ENCODE measurements at places on chromosomes 2 and 18. TPM values are rescaled to one million over a fixed set of nuclear protein-coding genes. Genes with fewer than 3 reads are reported as not detected.

The CYS1 gene
- total RNA-seq: not detected

DNA sequence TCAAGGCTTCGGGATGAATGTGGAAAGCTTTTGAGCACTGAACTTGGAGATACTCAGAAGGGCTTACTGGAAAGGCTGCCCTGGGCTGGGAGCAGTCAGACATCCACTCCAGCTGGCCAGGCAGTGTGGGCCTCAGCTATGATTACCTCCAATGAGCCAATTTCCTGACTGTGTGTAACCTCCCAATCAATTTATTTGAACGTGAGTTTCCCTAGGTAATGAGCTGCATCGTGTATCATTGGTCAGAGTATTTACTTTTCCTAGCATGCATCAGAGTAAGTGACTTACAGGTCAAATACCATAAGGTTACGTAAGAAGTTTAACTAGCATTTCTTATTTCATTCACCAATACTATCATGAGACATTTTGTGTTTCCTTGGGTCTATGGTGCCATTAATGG lies 11.0 kb upstream of the CTAGE1 start:
- DNase-seq: no peak

The CD8B2 gene
- total RNA-seq: not detected

DNA sequence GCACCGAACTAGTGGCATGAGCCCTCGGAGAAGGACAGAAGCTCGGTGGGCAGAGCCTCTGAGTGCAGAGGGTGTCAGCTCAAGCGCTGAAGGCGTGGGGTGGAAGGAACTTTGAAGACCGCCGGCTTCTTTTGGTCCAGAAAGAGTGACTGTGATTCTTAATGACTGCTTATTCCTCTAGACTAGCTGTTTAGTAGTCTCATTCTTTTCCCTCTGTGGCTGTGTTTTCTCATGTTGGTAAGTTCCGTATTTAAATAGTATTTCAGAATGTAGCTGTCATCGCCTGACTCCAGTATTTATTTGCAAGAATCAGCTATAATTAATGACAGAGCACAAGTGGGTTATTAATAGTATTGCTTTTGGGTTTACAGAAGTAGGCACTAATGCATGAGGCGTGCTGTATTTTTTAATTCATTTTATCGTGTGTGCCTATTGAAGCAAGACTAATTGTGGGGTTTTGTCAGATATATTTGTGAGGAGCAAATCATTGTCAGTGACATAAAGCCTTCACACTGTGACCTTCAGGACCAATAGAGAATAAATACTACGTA lies 80.8 kb upstream of the NFATC1 start:
- no peak for DNase-seq

The ANKRD30BL gene
- not detected for total RNA-seq

The DLGAP1 gene
- 0.07 TPM for total RNA-seq

- no peak for DNase-seq
Observed at GRCh38 chr18:76133873-76134272, 361.2 kb downstream of the ZNF516 start.

The ANKRD39 gene
- 14.8 TPM for total RNA-seq

- peak; percentile 87 for DNase-seq
Observed at GRCh38 chr18:77062518-77063003, 70.0 kb downstream of the MBP start.

- no peak for DNase-seq
Observed at GRCh38 chr2:71801969-71802368, 345.7 kb downstream of the CYP26B1 start.

DNA sequence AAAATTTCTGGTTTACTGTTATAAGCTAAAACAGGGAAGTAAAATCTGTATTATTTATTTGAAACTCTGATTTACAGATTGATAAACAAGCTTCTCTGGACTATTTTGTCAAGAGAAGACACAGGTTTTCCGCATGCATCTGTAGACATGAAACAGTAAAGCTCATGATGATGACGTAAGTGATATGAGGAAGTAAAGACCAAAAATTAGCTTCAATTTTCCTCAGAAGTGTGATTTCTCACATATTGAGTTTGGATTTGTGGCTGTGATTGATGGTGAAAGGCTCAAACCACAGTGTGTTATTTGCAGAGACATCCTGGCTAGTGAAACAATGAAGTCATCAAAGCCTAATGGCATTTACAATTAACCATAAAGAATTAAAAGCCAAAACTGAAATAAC lies 12.6 kb upstream of the LONRF2 start:
- DNase-seq: no peak

- DNase-seq: no peak
Observed at GRCh38 chr2:119536707-119537106, 7.5 kb upstream of the CFAP221 start.

DNA sequence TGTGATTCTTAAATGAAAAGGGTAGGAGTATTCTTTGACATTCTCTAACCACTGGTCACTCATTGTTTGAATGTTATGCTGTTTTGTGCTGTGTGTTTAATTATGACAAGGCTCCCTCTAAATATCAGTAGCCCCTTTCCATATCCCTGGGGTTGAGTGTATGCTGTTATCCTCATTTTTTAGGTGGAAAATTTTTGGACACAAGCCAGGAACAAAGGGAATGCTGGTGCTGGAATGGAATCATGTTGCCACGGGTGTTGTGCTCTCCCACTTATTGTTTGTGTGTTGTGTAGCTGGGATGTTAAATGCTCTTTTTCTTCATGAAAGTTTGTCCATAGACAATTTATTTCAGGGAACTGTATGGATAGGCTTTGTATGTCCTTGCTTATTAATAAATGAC lies 43.3 kb downstream of the ZNF532 start:
- no peak for DNase-seq

- DNase-seq: no peak
Observed at GRCh38 chr2:175461839-175462238, 280.3 kb upstream of the ATP5MC3 start.

The OTOF gene
- total RNA-seq: not detected

DNA sequence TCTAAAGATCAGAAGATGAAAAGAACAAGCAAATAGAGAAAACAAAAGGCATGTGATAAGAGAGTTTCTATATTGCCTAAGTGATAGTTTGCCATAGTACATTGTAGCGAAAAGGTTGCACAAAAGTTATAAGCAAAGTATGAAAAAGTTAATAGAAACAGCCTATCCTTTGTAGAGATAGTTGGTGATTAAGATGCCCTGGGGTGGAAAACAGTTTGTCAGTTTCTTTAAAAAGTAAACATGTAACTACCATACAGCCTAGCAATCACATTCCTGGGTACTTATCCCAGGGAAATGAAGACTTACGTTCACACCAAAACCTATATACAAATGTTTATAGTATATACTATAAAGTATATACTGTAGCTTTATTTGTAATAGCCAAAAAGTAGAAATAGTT lies 16.9 kb upstream of the DAPL1 start:
- DNase-seq: no peak

- DNase-seq: no peak
Observed at GRCh38 chr2:102130647-102130991, 11.9 kb upstream of the IL1R1 start.

DNA sequence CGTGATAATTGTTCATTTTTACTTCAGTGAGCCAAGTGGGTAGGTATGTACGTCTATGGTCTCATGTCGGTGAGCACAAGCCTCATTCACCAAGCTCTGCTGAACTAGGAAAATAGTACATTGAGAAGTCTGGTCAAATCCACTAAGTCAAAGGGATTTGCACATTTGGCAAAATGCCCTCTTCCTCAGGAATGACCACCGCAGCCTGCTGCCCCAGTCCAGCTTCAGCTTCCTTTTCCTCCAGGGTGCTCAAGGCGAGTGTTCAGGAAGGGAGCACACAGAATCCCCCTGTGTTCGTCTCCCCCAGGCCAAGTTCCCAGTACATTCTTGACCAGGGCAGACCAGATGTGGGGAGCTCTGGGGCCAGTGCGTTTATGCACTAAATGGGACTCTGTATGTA lies 23.0 kb downstream of the TCF7L1 start:
- no peak for DNase-seq

- DNase-seq: no peak
Observed at GRCh38 chr18:30016179-30016578, 1026.4 kb downstream of the DSC3 start.

- no peak for DNase-seq
Observed at GRCh38 chr2:118049140-118049815, 35.4 kb upstream of the CCDC93 start.

Data from B cell (primary cell).